MV-4-11 (cell line): ENCODE measurements at places on chromosomes 5 and 9.

GRCh38 chr5:76582230-76583162 lies 40.7 kb downstream of the F2RL2 start:
- peak; percentile 97 for DNase-seq

- DNase-seq: no peak
Measured at GRCh38 chr5:27845248-27845647, 806.9 kb upstream of the CDH9 start.

DNA sequence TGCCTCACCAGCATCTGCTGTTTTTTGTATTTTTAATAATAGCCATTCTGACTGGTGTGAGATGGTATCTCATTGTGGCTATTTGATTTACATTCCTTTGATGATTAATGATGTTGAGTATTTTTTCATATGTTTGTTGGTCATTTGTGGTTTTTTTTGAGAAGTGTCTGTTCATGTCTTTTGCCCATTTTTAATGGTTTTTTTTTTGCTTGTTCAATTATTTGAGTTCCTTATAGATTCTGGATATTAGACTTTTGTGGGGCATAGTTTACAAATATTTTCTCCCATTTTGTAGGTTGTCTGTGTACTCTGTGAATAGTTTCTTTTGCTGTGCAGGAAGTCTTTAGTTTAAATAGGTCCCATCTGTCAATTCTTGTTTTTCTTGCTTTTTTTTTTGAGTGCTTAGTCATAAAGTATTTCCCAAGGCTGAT lies 148.1 kb downstream of the NPR3 start:
- no peak for DNase-seq

DNA sequence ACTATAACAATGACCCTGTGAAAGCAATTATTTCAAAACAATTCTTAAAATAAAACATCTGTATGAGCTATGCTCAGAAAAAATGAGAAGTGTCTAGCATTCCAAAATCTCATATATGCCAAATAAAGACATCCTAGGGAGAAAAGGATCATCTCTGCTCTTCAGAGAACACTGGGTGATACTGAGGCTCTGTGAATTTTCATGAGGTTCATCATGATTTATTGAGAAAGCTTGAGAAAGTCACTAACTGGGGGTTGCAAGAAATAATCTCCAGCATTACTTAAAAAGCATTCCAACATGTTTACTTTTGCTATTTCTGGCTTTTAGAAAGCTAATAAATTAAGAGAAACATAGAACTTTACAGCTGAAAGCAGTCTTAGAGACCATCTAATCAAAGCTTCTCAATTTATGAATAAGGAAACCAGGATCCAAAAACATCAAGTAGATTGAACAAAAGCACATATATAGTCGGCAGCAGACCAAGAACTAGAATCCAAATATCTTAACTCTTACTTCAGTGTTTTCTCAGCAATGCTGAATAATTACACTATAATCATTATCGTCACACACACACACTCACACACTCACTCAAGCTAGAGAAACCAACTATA lies 372.8 kb downstream of the NR2F1-AS1 start:
- no peak for DNase-seq

- DNase-seq: no peak
Measured at GRCh38 chr9:4921449-4921848, 63.6 kb upstream of the JAK2 start.

GRCh38 chr9:77719321-77719720 lies 71.2 kb upstream of the GNA14 start:
- DNase-seq: no peak

DNA sequence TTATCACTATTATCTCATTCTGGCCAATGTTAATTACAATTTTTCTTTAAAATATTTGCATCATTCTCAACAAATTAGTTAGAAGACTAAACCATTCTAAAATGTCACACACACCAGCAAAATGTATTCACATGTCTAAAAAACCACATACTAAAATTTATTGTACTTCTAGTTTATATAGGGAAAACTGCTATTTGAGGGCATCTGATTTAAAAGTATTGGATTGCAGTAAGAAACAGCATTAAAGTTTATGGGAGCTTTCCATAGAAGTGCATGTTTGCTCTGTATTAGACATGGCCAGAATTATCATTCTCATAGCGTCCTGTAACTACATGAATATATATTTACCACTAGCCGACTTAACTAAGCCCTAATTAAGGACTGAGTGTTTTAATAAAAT lies 150.3 kb downstream of the PBX3 start:
- DNase-seq: no peak

DNA sequence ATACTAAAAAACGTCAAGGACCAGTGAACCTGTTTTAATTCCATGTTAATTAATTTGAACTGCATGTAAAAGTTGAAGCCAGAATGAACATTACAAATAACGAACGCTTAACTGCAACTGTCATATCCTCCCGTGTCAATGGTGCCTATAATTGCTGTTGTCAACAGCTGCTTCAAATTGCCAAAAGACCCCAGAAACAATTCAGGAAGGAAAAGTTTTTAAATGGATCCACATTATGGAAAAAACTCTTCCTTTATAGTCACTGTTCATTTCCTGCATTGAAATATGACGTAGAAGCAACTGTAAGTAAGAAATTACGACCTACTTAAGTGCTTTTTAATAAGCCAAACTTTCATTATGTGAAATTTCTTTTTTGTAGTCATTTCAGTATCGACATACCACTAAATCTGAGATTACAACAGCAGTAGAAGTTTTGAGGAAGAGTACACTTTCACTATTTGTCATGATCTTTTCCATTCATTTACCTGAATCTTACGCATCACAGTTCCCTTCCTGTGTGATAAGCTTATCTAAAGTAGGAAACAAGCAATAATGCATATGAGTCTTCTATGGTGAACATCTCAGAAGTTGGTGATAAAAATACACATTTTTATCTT lies 37.8 kb downstream of the MEF2C start:
- DNase-seq: peak; percentile 82
